ENCODE measurements at places on chromosomes 2 and 18.

- no peak for DNase-seq
- H3K4me3 ChIP-seq = no peak overlapping the region
- no peaks in the 10 kb centered on the region for H3K36me3 ChIP-seq
- no peaks in the 10 kb centered on the region for H3K4me1 ChIP-seq
- no peaks in the 10 kb centered on the region for H3K27me3 ChIP-seq
Measured at GRCh38 chr2:42458396-42458795, 35.4 kb downstream of the KCNG3 start.

GRCh38 chr2:121408641-121409040, 122.0 kb upstream of the RNU4ATAC start:
- H3K36me3 ChIP-seq = peaks cover 25% of the 10 kb centered on the region
- H3K4me3 ChIP-seq = no peak overlapping the region
- H3K4me1 ChIP-seq = no peaks in the 10 kb centered on the region
- H3K27ac ChIP-seq = no peak overlapping the region

- no peak overlapping the region for H3K27ac ChIP-seq
- H3K4me1 ChIP-seq = peaks cover 34% of the 10 kb centered on the region
- peak; percentile 64 for DNase-seq
Measured at GRCh38 chr2:112690853-112691401, 29.9 kb upstream of the NT5DC4 start.

DNA sequence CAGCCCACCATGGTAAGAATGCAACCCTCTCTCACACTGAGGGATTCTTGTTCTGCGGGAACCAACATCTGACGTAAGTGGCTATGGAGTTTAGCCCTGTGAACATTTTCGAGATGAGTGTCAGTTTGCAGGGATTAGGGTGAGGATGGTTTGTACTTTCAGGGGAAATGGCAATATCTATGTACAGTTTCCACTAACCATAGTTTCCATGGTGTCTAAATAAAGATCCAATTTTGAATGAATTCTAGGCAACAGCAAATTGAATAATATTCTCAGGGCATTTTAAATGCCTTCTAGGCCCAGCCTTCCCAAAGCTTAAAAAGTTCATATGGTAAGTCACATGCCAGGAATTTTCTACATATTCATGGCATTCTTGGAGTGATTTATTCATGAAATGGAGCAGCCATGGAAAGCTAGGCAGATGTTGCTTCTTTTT, 105.4 kb upstream of the MMADHC start:
- H3K27ac ChIP-seq = no peak overlapping the region
- H3K27me3 ChIP-seq = no peaks in the 10 kb centered on the region
- no peaks in the 10 kb centered on the region for H3K36me3 ChIP-seq
- H3K4me1 ChIP-seq = no peaks in the 10 kb centered on the region
- no peak for DNase-seq
- H3K4me3 ChIP-seq = no peak overlapping the region

GRCh38 chr2:128394007-128394730, 75.5 kb upstream of the HS6ST1 start:
- H3K27ac ChIP-seq = no peak overlapping the region
- H3K4me1 ChIP-seq = no peaks in the 10 kb centered on the region
- no peaks in the 10 kb centered on the region for H3K27me3 ChIP-seq
- no peak overlapping the region for H3K4me3 ChIP-seq
- H3K36me3 ChIP-seq = no peaks in the 10 kb centered on the region

DNA sequence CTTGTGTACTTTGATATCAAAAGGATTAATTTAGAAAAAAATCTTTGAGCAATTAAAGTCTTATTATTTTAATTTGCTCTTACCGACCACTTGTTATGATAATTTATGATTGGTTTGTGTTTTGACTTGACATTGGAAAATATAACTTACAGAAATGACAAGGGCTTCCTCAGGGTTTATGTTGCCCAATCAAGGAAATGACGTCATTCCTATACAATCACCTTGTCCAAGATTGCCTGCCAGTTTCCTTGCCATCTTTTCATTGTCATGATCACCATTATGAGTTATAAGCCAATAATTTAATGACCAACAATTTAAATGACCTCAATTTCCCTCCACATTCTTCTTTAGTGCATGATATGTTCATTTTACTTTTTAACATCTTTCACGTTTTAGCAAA, 351.8 kb upstream of the TMEFF2 start:
- H3K27ac ChIP-seq = no peak overlapping the region
- no peak for DNase-seq
- no peaks in the 10 kb centered on the region for H3K36me3 ChIP-seq
- H3K4me3 ChIP-seq = no peak overlapping the region
- H3K4me1 ChIP-seq = no peaks in the 10 kb centered on the region

DNA sequence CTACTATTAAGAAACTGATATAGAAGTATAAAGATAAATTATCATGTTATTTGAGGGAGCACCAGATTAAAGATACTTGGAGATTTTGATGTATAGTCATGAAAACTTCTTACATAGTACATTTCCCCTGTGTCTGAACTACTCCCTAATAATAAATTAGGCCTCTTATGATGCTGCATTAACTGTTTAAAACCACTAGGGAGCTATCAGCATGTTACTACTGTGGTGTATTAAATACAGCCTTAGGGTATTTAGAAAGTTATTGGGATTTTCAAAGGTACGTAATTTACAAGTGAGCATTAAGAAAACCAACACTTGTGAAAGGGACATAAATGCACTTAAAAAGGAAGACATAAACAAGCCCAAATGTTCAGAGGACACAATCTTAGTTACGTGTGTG, 714.0 kb downstream of the EPHA4 start:
- no peaks in the 10 kb centered on the region for H3K4me1 ChIP-seq
- DNase-seq = no peak
- no peaks in the 10 kb centered on the region for H3K27me3 ChIP-seq
- no peak overlapping the region for H3K27ac ChIP-seq
- H3K4me3 ChIP-seq = no peak overlapping the region
- no peaks in the 10 kb centered on the region for H3K36me3 ChIP-seq

GRCh38 chr2:84441036-84441435, 18.0 kb downstream of the SUCLG1 start:
- H3K27me3 ChIP-seq = no peaks in the 10 kb centered on the region
- DNase-seq = no peak
- H3K4me3 ChIP-seq = no peak overlapping the region
- peaks cover 37% of the 10 kb centered on the region for H3K36me3 ChIP-seq
- H3K4me1 ChIP-seq = no peaks in the 10 kb centered on the region
- H3K27ac ChIP-seq = no peak overlapping the region

- H3K27me3 ChIP-seq = no peaks in the 10 kb centered on the region
- no peaks in the 10 kb centered on the region for H3K36me3 ChIP-seq
Measured at GRCh38 chr2:170548304-170548703, 166.8 kb upstream of the SP5 start.

DNA sequence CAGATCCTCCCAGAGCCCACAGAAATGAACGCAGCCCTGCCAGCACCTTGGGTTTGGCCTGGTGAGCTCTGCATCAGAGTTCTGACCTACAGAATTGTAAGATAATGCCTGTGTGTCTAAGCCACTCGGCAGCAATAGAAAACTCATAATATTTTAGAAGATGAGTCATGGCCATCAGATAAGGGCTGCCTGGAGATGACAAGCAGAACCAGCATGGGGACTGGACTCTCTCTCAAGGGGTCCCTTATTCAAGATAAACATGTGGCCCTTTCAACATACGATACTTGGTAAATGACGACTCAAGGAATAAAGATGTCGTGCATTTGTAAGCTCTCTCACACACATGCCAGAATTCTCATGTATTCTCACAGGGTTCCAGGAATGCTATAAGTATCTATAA, 8.5 kb upstream of the AGAP1 start:
- H3K4me1 ChIP-seq = no peaks in the 10 kb centered on the region
- no peaks in the 10 kb centered on the region for H3K36me3 ChIP-seq
- no peak overlapping the region for H3K27ac ChIP-seq
- no peaks in the 10 kb centered on the region for H3K27me3 ChIP-seq
- no peak overlapping the region for H3K4me3 ChIP-seq

DNA sequence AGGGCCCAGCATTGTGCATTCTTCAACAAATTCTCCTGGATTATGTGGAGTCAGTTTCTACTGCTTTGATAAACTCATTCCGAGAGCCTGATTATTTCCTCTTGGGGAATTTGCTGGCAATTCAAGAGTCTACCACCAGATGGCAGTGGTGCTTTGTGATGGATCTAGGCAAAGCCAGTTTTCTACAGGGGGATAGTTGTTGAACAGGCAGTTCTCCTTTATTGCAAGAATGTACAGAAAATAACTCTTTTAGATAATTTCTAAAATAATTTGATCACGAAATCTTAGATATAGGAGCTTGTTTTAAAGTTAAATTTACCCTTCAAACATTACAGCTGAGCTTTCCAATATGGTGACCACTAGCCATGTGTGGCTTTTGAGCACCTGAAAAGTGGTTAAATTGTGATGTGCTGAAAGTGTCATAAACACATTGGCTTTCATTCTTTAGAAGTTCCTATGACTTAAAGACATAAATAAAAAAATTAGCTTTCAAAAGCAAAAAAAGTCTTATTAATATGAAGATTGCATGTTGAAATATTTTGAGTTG, 66.7 kb upstream of the HAAO start:
- no peaks in the 10 kb centered on the region for H3K36me3 ChIP-seq
- H3K4me1 ChIP-seq = no peaks in the 10 kb centered on the region
- no peaks in the 10 kb centered on the region for H3K27me3 ChIP-seq
- no peak overlapping the region for H3K4me3 ChIP-seq

DNA sequence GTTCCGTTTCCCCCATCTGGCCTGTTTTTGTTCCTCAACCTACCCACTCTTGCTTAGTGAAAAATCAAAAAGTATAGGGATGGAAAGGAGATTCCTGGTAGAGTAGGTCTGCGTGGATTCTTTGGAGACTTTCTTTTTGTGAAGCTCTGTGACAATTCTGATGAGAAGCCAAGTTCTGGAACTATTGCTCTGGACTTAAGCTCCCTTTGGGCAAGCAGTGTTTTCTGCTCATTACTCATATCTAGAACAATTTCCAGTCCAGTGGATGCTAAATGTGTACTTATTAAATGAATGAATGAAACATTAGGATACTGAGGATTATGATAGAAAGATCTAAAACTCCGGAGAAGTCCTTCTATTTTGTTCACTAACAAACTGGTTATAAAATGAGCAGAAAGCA, 76.5 kb downstream of the SOCS6 start:
- no peak overlapping the region for H3K4me3 ChIP-seq
- no peak for DNase-seq
- H3K4me1 ChIP-seq = no peaks in the 10 kb centered on the region
- H3K36me3 ChIP-seq = no peaks in the 10 kb centered on the region
- H3K27me3 ChIP-seq = no peaks in the 10 kb centered on the region
- H3K27ac ChIP-seq = no peak overlapping the region

DNA sequence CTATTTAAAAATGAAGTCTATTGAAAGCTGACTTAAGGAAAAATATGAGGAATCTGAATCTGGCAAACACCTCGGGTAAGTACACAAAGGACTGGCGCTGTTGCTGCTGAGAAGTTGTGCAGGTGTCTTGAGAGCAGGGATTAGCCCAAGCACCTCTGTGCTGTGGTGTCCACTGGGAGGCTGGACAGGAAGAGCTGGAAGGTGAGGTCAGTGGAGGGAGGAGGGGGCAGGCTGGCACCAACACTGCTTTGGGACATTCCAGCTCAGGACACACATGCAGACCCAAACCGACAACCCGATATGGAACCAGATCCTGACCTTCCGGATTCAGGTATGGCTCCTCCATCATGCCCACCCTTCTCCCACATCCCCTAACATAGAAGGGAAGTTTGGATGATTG, 20.6 kb downstream of the FER1L5 start:
- no peaks in the 10 kb centered on the region for H3K36me3 ChIP-seq
- H3K27ac ChIP-seq = no peak overlapping the region
- no peak overlapping the region for H3K4me3 ChIP-seq
- no peaks in the 10 kb centered on the region for H3K27me3 ChIP-seq
- H3K4me1 ChIP-seq = no peaks in the 10 kb centered on the region

- no peak overlapping the region for H3K4me3 ChIP-seq
- H3K27ac ChIP-seq = no peak overlapping the region
- H3K4me1 ChIP-seq = no peaks in the 10 kb centered on the region
- no peaks in the 10 kb centered on the region for H3K27me3 ChIP-seq
Measured at GRCh38 chr2:216839688-216840087, 20.2 kb downstream of the TNP1 start.

DNA sequence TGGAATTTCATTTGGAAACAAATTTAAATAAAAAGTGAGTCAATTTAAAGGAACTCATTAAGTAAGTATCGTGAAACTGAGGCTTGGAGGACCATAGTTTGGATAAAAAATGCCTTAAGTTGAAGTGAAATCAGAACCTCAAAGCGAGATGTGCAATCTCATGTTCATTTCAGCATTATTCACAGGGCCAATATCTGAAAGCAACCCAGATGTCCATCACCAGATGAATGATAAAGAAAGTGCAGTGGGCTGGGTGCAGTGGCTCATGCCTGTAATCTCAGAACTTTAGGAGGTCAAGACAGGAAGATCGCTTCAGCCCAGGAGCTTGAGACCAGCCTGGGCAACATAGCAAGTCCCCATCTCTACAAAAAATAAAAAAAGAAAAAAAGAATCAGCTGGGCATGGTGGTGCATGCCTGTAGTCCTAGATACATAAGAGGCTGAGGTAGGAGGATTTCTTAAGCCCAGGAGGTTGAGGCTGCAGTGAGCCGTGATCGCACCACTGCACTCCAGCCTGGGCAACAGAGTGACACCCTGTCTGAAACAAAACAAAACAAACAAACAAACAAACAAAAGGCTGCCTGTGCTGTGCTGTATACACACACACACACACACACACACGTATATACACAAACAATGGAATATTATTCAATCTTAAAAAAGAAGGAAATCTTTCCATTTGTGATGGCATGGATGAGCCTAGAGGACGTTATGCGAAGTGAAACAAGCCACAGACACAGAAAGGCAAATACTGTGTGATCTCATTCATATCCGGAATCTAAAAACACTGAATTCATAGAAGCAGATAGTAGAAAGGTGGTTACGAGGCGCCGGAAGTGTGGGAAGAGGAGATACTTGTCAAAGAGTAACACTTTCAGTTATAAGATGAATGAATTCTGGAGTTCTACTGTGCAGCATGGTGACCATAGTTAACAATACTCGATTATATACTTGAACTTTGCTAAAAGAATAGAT, 14.5 kb downstream of the SH3RF3 start:
- H3K36me3 ChIP-seq = no peaks in the 10 kb centered on the region
- peaks cover 24% of the 10 kb centered on the region for H3K4me1 ChIP-seq
- DNase-seq = peak; percentile 73
- peak overlapping the region; percentile 16 for H3K4me3 ChIP-seq

- H3K4me3 ChIP-seq = no peak overlapping the region
- no peak overlapping the region for H3K27ac ChIP-seq
- no peak for DNase-seq
- peaks cover 25% of the 10 kb centered on the region for H3K36me3 ChIP-seq
- no peaks in the 10 kb centered on the region for H3K4me1 ChIP-seq
Measured at GRCh38 chr2:206127656-206128055, 31.6 kb downstream of the NDUFS1 start.

DNA sequence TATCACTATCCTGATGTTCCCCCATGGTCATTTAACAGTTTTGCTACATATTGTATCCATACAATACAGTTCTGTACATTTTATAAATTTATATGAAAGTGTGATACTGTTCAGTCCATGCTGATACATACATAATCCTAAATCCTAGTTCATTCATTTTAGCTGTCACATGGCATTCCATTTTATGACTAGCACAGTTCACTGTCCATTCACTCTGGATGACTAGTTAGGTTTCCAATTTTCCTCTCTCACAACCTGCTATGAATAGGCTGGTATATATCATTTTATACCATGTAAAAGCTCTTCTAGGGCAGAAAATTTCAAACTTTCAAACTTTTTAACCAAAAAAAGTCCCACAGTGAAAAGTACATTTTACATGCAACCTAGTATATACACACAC, 15.2 kb downstream of the SMAD2 start:
- no peaks in the 10 kb centered on the region for H3K36me3 ChIP-seq
- H3K27ac ChIP-seq = no peak overlapping the region
- no peak overlapping the region for H3K4me3 ChIP-seq
- H3K27me3 ChIP-seq = no peaks in the 10 kb centered on the region
- no peak for DNase-seq

- no peaks in the 10 kb centered on the region for H3K27me3 ChIP-seq
- DNase-seq = no peak
- H3K36me3 ChIP-seq = no peaks in the 10 kb centered on the region
- H3K27ac ChIP-seq = no peak overlapping the region
- no peaks in the 10 kb centered on the region for H3K4me1 ChIP-seq
Measured at GRCh38 chr2:43831543-43832294, 6.9 kb downstream of the ABCG5 start.
